T-helper 1 cell (primary cell): ENCODE measurements at places on chromosomes 13 and 19.

GRCh38 chr19:41968751-41969595, 9.9 kb upstream of the RABAC1 start:
- no peak for DNase-seq

GRCh38 chr19:33080761-33081681, at the start of gene GPATCH1:
TSS of gene GPATCH1 (plus strand) at chr19:33081181. CDS start at chr19:33081194, 13 bp downstream.
- peak; percentile 78 for DNase-seq

DNA sequence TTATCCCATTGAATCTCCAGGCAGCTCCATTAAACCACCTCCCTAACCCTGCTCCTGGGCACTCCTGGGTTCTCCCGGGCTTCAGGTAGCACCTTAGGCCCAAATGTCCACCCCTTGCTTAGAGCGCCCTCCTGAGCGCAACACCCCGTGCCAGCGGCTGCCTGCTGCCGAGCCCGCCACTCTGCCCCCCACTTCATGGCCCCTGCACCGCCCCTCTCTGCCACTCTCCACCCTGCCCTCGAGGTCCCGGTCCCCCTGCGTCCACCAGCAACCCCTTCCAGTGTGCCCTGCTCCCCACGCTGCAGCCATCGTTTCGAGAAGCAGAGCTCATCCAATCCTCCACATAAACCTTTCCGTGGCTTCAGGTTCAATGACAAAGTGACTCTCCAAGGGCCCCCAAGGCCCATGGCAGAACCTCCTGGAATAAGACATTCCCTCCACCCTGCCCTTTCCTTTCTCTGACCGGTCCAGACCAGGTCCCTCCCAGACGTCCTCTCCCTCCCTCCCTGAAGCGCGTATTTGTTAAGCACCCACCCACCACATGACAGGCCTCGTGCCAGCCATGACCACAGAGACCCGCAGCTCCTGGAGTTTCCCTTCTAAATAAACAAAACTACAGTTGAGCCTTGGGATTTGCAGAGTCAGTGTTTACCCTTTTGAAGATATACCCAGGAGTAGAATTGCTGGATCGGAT, 66.6 kb downstream of the ARHGEF18 start:
- no peak for DNase-seq

DNA sequence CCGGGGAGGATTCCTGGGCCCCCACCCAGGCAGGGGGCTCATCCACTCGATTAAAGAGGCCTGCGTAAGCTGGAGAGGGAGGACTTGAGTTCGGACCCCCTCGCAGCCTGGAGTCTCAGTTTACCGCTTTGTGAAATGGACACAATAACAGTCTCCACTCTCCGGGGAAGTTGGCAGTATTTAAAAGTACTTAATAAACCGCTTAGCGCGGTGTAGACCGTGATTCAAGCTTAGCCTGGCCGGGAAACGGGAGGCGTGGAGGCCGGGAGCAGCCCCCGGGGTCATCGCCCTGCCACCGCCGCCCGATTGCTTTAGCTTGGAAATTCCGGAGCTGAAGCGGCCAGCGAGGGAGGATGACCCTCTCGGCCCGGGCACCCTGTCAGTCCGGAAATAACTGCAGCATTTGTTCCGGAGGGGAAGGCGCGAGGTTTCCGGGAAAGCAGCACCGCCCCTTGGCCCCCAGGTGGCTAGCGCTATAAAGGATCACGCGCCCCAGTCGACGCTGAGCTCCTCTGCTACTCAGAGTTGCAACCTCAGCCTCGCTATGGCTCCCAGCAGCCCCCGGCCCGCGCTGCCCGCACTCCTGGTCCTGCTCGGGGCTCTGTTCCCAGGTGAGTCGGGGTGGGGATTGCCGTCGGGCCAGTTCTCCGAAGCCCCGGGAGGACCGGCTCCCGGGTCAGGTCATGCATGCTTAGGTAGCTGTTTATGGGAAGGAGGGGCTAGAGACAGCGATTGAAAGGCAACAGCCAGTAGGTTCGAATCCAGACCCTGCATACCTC, at the start of gene ICAM1:
TSS of gene ICAM1 (plus strand) at position 505 of the 779 bp plus-strand sequence. CDS start at position 545, 40 bp downstream.
- peak; percentile 86 for DNase-seq

- DNase-seq, result no peak
Observed at GRCh38 chr13:55432814-55433213, 1707.9 kb upstream of the PRR20A start.

DNA sequence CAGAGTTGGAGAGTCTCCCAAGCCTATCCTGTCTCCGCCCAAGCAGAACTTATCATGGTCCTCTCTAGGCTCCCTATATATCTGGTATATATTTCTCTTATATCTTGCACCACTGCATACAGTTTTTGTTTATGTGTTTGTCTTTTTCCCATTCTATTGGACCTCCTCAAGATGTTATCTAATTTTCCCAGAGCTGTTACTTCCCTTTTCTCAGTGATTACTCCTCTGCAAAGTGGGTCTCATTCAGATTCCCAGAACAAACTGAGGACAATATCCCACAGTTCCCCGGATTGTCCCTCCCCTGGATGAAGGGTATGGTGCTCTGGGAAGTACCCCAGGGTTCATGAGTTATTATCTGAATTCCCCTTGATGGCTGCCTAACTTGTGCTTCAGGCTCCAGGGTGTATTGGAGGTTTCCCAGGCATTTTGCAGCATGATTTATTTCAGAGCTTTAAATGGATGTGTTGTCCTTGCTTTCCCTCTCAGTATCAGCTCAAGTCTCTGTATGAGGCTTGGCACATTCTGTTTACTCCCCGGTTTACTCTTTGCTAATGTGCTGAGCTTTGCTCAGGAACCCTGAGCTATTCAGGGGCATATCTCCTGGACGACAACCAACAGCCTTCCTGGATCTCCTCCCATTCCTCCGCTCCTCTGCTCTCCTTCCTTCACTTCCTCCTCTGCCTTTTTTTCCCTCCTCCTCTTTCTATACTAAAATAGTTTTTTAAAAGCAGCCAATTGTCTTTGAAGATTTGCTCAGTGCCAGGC, 329.3 kb downstream of the SPRY2 start:
- no peak for DNase-seq

GRCh38 chr19:51185069-51185867, 39.6 kb upstream of the CD33 start:
- DNase-seq, result no peak

DNA sequence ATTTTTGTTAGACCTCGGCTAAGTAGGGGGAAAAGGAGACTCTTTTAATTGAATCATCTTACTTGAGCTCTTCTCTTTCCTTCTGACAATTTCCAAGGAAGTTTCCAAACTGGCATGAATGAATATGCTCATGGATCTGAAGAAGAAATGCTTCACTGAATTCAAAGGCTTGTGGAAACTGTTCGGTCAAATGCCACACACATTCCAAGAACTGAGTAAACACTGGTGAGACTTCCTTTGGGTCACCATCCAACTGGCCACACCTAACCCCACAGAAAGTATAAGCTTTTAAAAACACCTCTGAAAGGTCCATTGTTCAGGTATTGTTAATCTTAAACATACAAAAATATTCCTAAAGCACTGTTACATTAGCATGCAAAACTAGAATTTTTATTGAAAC, 33.6 kb downstream of the MTMR6 start:
- no peak for DNase-seq

GRCh38 chr13:92677571-92677970, 549.0 kb upstream of the GPC6 start:
- no peak for DNase-seq

DNA sequence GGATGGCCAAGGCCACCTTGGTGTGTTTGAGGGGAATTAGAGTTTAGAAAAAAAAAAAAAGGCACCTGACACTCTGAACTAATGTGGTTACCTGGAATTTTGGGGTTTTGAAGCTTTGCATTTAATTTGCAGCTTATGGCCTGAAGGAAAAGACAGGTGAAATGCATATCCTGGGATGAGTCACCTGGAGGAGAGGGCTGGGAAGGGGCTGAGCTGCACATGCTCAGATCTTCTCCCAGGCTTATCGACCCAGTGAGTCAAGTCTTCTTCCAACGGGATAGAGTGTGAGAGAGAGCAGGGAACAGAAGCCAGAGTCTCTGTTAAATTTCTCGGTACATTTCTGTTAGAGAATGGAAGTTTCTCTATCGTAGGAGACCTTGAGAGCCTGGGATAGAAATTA, 29.7 kb upstream of the ALOX5AP start:
- no peak for DNase-seq

- DNase-seq, result no peak
Observed at GRCh38 chr19:48928164-48929025, 5.1 kb upstream of the DHDH start.

- peak; percentile 18 for DNase-seq
Observed at GRCh38 chr13:78137404-78138142, 218.9 kb upstream of the EDNRB start.

GRCh38 chr13:41460930-41461329, 3.6 kb downstream of the RGCC start:
- no peak for DNase-seq
